Caco-2 (cell line): ENCODE measurements at places on chromosomes 16 and 17. TPM values are rescaled to one million over a fixed set of nuclear protein-coding genes. Genes with fewer than 3 reads are reported as not detected.

GRCh38 chr17:17189559-17189958 is 16.6 kb downstream of the PLD6 start:
- no peak for DNase-seq

GRCh38 chr17:76193591-76193990 is 46.7 kb downstream of the RNF157 start:
- no peak for DNase-seq

DNA sequence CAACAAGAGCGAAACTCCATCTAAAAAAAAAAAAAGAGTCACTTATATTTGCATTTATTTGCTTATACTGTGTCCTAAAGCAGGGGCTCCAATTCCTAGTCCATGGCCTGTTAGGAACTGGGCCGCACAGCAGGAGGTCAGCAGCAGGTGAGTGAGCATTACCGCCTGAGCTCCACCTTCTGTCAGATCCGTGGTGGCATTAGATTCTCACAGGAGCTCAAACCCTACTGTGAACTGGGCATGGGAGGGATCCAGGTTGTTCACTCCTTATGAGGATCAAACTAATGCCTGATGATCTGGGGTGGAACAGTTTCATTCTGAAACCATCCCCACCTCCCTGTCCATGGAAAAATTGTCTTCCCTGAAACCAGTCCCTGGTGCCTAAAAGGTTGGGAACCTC is 24.9 kb downstream of the ITGB3 start:
- no peak for DNase-seq

DNA sequence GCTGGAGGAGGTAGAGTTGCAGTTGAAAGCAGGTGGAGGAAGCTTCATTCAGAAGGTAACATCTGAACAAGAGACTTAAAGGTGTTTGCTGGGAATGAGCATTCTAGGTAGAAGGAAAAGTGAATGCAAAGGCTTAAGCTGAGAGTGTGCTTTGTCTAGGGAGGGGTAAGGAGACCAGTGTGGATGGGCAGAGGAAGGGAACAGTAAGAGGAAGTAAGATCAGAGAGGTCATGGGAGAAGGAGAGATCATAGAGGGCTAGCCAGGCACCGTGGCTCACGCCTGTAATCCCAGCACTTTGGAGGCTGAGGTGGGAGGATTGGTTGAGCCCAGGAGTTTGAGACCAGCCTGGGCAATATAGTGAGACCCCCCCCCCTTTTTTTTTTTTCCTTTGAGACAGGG is 3.3 kb downstream of the STX4 start:
- DNase-seq: no peak

- no peak for DNase-seq
These were observed 243.2 kb upstream of the MON1B start for GRCh38 chr16:76947749-76948148.

The ITGAD gene
- not detected in 2 replicates for total RNA-seq

The DHRS7C gene
- not detected in 2 replicates for total RNA-seq
